Tibial nerve (tissue), 4 donors: ENCODE measurements at places on chromosomes 4 and X.

DNA sequence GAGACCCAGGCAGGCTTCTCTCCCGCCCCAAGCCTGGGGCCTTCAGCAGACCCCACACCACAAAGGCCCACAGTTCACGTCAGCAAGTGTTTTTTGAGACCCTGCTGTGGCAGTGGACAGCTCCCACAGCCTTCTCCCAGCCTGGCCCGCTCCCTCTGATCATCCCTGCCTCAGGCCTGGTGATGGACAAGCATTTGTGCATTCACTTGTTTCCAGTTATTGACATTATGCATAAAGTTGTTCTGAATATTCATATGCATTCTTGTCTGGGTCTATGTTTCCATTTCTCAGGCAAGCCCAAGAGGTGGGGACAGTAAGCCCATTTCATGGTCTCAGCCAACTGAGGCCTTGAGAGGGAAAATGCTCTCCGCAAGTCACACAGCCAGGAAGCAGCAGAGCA, 14.7 kb downstream of the TRO start:
- no peak for DNase-seq
- H3K4me1 ChIP-seq = no peaks in the 10 kb centered on the region
- no peaks in the 10 kb centered on the region for H3K36me3 ChIP-seq

DNA sequence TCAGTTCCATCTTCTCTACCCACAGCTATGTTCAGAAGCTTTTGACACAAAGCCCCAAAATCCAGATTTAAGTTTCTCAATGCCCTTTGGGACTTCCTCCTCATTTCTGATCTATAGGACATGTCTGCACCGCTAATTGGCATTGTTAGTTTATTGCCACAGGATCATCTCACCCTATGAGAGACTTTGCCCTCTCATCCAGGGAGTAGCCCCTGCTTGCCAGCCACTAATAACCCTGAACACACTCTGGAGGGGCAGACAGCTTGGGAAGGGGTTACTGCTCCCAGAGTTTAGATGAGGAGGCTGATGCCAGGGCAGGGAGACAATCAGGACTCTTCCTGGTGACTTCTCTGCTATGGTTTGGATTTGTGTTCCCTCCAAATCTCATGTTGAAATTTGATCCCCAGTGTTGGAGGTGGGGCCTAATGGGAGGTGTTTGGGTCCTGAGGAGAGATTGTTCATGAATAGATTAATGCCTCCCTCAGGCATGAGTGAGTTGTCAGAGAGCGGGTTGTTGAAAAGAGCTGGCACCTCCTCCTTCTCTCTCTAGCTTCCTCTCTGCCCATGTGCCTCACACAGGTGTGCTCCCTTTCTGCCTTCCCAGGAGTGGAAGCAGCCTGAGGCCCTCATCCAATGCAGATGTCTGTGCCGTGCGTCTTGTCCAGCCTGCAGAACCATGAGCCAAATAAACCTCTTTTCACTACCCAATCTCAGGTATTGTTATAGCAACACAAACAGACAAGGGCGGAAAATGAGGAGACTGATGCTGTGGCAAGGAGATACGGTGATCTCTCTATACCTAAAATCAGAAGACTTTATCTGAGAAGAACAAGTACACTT, 3.6 kb upstream of the SCARB2 start:
- no peaks in the 10 kb centered on the region for H3K36me3 ChIP-seq
- peaks cover 19% of the 10 kb centered on the region for H3K4me1 ChIP-seq
- H3K27ac ChIP-seq = no peak overlapping the region
- DNase-seq = no peak

GRCh38 chrX:137118136-137118535, 84.3 kb upstream of the GPR101 start:
- H3K36me3 ChIP-seq = no peaks in the 10 kb centered on the region
- H3K27ac ChIP-seq = no peak overlapping the region
- H3K27me3 ChIP-seq = no peaks in the 10 kb centered on the region
- H3K4me3 ChIP-seq = no peak overlapping the region

GRCh38 chr4:1765409-1766072, 27.6 kb upstream of the FGFR3 start:
- H3K27ac ChIP-seq = no peak overlapping the region
- H3K4me1 ChIP-seq = no peaks in the 10 kb centered on the region
- H3K36me3 ChIP-seq = no peaks in the 10 kb centered on the region
- no peak overlapping the region for H3K4me3 ChIP-seq
